ENCODE measurements at places on chromosomes 5 and 9. TPM values are rescaled to one million over a fixed set of nuclear protein-coding genes. Genes with fewer than 3 reads are reported as not detected.
A peak's percentile ranks its signal among the peaks of the same experiment; 100 is the strongest.

DNA sequence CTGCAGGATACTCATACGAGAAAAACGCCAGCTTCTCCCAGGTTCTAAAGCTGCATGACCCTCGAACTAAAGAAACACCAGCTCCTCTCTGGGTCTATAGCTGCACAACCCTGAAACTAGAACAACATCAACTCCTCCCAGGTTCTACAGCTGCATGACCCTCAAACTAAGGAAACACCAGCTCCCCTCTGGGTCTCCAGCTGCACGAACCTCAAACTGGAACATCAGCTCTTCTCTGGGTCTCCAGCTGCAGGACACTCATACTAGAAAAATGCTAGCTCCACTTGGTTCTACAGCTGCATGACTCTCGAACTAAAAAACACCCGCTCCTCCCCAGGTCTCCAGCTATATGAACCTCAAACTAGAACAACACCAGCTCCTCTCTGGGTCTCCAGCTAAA is 811.1 kb downstream of the CDH9 start:
- no peak overlapping the region for H3K27ac ChIP-seq
- no peak overlapping the region for H3K4me3 ChIP-seq
- DNase-seq = no peak
- no peaks in the 10 kb centered on the region for H3K4me1 ChIP-seq
- H3K27me3 ChIP-seq = no peaks in the 10 kb centered on the region
- no peaks in the 10 kb centered on the region for H3K36me3 ChIP-seq

DNA sequence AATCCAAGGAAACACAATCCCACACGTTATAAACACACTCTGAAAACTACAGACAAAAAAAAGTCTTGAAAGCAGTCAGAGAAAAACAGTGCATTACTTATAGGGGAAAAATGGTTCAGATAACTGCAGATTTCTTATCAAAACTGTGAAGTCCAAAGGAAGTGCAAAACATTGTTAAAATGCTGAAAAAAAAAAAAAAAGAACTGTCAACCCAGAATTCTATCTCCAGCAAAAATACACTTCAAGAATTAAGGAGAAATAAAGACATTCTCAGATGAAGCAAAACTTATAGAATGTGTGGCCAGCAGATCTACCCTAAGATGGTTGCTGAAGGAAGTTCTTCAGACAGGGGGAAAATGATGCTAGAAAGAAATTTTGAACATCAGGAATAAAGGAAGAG is 40.4 kb downstream of the ADAMTS2 start:
- peak overlapping the region; percentile 64 for H3K27ac ChIP-seq
- H3K36me3 ChIP-seq = no peaks in the 10 kb centered on the region
- H3K4me3 ChIP-seq = no peak overlapping the region
- no peaks in the 10 kb centered on the region for H3K27me3 ChIP-seq
- DNase-seq = no peak

- no peak overlapping the region for H3K4me3 ChIP-seq
- H3K4me1 ChIP-seq = no peaks in the 10 kb centered on the region
- no peaks in the 10 kb centered on the region for H3K36me3 ChIP-seq
- no peaks in the 10 kb centered on the region for H3K27me3 ChIP-seq
- DNase-seq = no peak
- no peak overlapping the region for H3K27ac ChIP-seq
These were observed 112.6 kb downstream of the TMC1 start for GRCh38 chr9:72633966-72634365.

Gene CATSPER3
- total RNA-seq = not detected

Gene ADGRD2
- total RNA-seq = 0.76 TPM
